GF-D8 (cell line): ENCODE measurements at places on chromosomes 2 and 18.

- DNase-seq: no peak
Observed at GRCh38 chr18:59143441-59143840, 3.8 kb downstream of the SEC11C start.

DNA sequence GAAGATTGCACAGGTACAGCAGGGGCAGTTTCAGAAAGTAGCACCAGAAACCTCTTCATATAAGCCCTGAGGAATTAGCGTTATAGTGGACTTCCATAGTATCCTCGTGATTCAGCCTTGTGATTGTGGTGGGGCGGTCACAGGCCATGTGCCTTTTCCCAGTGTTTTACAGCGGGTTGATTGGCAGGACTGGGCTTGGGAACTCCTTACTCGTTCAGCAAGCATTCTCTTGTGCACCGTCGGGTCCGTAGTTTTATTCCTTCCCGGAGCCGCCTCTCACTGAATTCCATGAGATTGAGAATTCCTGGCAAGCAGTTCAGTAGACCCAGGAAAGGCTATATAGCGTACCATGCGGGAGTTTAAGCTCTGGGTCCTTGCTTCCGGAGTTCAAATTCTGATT lies 5.2 kb downstream of the COPS8 start:
- no peak for DNase-seq

DNA sequence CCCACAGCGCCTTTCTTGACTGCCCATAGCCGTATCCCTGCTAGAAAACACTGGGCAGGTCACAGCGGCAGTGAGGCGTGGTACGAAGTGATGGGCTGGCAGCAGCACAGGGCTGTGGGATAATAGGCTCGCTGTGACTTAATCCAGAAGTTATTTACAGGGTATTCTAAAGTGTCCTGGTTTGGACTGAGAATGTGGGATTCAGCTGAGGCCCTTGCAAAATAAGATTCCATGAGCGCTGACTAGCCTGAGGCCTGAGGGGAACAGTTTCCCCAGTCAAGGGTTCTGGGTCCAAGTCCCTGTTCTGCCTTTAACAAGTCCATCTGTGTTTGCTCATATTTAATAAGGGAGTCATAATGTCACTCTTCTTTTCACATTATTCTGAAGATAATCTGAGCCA lies 34.6 kb downstream of the SETBP1 start:
- DNase-seq: no peak

DNA sequence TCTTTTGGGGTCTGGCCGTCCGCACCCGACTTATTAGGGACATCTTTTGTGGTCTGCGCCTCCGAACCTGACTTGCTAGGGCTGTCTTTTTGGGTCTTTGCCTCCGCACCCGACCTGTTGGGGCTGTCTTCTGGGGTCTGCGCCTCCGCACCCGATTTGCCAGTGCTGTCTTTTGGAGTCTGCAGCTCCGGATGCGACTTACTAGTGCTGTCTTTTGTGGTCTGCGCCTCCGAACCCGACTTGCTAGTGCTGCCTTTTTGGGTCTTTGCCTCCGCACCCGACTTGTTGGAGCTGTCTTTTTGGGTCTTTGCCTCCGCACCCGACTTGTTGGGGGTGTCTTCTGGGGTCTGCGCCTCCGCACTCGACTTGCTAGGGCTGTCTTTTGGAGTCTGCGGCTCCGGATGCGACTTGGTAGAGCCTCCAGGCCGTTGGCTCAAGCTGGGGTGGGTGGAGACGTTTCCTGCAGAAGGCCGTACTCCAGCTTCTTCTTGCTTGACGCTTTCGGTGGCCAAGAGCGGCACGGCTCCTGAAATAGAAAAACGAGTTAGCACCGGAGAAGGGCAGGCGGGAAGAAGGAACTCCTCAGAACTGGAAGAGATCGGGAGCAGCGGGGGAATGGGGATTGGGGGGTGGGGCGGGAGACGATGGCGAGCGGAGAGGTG lies 498 bp downstream of the TGOLN2 start:
- DNase-seq: no peak

DNA sequence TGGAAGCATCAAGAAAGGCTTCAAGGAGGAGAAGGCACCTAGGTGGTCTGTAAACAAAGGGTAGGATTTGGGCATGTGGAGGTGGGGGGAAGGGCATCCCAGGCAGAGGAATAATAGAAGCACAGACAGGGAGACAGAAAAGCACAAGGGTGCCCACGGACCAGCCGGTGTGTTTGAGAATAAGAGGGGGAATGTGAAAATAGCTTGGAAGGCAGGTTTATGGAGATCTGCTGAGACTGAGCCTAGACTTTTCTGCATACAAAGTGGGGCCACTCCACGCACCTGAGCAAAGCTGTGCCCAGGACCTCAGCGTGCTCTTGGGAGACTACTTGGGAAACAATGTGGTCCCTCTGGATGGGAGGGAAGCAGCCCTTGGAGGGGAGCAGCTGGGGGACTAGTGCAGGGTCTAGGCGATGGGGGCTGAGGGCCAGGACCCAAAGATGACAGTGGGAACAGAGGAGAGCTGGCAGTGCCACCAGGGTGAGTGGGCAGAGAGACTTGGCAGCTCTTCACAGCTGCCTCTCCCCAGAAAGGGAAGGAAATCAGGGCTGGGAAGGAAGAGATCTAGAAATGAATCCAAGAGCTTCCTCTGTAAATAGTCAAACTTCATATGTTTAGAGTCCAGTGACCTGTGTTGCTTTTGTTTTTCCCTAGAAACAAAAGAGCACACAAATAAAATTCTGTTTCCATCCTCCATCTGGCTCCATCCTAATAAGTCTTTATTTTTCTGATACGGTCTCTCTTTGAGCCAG lies 110.7 kb upstream of the SMAD7 start:
- no peak for DNase-seq

GRCh38 chr2:196390243-196391148 lies 219.1 kb upstream of the STK17B start:
- DNase-seq: no peak

DNA sequence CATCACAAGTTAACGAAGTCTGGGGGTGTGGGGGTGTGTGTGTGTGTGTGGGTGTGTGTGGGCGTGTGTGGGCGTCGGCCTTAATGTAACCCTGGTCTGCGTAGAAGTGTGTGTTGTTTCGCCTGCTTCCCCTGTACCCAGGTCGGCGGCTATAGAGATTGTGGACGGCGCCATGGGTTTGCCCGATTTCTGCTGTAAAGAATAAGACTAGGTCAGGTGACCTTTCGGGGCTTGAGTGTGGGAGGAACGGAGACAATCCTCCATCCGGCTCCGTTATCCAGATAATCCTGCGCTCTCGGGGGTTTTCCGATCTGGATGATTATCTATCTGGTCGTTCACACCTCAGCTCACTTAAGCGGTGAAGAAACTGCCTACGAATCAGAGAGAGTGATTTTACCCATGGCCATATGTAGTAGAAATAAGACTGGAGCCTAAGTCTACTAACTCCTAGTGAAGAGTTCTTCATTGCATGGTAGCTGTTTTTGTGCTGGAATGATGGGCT lies 543 bp downstream of the HADHB start:
- DNase-seq: no peak

GRCh38 chr2:133456156-133456555 lies 112.1 kb downstream of the NCKAP5 start:
- no peak for DNase-seq

DNA sequence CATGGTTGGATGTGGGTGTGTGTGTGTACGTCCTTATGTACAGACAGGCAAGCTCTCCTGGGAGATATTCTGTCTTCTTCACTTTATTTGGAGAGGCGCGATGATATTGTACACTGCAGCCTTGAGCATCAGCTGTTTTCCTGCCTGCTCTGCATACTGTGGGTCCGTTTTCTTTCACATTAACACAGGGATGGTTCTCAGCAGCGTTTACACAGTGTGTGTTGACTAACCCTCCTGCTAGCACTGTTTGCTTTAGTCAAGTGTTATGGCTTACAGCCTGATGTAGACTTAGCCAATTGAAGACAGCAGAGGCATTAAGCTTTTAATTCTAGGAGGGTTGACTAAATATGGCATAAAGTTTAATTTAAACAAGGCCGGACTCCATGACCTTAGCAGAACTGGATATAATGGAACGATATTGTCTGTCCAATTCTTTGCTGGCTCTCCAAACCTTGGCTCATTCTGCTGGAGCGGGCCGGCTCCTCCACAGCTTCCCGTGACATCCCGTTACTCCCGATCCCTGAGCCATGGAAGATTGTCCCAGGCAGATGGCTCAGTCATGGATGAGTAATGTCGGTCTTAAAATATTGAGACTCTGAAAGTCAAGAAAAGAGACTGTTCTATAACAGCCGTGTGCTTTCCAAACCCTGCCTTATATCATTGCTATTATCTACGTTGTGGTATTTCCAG lies 134.7 kb downstream of the TPGS2 start:
- no peak for DNase-seq

DNA sequence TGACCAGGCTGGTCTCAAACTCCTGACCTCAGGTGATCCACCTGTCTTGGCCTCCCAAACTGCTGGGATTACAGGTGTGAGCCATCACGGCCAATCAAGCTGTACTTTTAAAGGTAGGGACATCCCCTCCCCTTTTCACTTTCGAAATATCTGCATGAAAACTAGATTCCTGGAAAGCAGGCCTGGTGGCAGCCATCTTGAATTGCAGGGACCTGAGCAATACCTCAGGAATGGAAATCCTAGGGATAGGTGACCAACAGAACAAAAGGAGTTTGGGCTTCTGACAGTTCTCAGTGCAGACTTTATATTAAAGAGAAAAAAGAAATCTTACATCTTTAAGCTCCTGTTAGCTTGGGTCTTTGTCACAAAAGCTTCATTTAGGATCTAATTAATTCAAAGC lies 62.6 kb downstream of the KLF7 start:
- no peak for DNase-seq

- no peak for DNase-seq
Observed at GRCh38 chr18:29439398-29439797, 1262.5 kb upstream of the CDH2 start.

GRCh38 chr2:109562421-109562820 lies 51.3 kb downstream of the SEPTIN10 start:
- DNase-seq: no peak

- no peak for DNase-seq
Observed at GRCh38 chr2:162929571-162929970, 91.0 kb upstream of the KCNH7 start.

DNA sequence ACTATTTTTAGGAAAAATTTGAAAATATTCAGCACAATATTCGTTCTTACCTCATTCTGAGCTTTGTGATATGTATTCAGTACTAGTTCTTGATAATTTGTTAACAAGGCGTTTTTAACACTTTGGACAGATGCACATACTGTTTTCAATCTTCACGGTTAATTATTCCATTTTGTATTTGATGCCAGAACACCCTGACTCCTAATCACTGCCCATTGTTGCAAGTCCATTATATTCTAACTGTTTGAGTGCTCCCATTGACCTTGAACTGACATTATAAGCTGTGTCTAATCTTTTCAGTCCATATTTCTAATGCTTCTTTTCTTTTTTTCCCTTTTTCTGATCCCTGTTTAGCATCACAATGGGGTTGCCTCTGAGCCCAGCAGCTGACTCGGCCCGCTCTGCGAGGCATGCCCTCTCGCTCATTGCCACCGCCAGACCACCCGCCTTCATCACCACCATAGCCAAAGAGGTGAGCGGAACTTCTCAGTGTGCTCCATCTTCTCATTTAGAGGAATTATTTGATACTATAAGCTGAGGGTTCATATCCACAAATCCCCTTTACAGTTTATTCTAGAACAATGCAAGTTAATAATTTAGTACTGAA lies 211.3 kb upstream of the BOD1L2 start:
- DNase-seq: no peak

DNA sequence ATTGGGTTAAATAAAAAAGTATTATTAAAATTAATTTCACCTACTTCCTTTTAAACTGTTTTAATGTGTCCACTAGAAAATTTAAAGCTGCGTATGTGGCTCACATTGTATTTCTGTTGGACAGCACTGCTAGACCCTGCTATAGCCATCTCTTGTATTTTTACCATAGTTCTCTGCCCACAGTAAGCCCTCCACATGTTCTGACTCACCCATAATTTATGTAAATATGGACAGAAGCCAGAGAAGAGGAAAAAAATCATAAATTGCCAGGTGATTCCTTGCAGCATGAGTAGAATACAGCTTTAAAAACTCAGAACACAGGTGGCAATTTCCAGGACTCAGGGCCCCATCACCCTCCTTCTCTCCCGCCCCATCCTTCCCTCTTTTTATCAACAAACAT lies 142.4 kb upstream of the MEX3C start:
- no peak for DNase-seq

GRCh38 chr2:43117521-43118143 lies 108.8 kb downstream of the ZFP36L2 start:
- no peak for DNase-seq

DNA sequence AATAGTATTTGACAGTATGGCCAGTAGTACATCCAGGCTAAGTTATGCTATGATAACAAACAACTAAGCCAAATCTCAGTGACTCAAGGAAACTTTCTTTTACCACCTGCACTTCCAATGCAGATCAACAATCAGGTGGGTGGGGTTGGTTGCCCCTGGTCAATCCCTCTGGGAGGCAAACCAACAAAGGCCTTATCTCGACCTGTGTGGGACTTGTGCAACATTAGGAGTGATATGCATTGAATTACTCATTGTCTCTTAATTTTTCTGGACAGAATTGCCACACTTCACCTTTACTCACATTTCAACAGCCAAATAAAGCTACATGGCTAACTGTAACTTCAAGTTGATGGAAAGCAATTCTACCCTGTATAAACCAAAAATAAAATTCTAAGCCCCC lies 1049.3 kb upstream of the CDH2 start:
- DNase-seq: no peak

DNA sequence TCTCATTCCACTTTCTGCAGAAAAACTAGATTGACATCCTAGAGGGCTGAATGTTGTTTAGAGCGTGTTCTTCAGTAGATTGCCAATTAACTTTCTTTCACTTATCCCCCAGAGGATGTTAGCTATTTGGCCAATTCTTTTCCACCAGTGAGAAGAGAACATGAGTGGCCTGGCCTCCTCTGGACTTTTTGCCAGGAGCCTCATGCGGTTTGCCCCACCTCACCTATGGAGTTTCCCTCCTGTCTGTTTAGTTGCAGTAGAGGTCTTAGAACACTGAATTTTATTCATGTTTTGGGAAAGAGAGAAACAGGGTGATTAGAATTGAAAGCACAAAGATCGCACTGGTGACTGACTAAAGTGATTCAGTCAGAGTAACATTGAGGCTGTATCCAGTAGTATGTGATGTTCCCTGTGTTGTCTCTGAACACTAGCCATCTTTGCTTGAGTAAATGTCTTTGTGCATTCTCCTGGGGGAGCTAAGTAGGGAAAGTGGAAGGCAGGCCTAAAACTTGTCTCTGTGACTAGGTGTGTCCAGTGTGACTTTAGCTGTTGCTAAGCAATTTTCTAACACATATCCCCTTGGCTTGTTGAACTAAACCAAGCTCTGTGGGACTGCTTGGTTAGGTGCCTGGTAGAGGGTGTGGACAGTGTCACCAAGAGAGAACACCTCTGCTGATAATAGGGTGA lies 34.0 kb downstream of the UGP2 start:
- DNase-seq: no peak

DNA sequence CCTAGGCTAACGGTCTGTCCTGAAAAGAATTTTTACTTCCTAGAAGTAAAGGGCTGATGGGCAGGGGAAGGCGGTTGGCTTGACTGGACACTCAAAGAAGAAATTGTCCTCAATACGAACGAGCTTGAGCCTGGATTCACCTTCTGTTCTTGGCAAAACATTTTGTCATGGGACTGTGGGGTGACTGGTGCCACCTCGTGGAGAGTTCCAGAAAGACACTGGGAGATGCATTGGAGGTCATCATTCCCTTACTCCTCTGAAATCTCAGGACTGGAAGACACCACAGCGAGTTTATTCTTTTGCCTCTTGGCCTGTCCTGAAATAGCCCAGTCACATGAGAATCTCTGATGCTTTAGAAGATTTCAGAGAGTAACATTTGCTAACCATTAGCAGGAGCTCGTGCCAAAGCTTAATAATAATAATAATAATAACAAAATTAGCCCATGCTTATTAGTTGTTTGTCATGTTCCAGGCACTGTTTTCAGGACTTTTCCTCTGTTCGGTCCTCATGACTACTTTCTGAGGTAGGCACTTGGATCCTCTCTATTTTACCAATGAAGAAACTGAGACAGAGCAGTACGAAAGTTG lies 44.5 kb downstream of the TMEM182 start:
- no peak for DNase-seq
